ENCODE measurements at places on chromosomes 7 and 10.

DNA sequence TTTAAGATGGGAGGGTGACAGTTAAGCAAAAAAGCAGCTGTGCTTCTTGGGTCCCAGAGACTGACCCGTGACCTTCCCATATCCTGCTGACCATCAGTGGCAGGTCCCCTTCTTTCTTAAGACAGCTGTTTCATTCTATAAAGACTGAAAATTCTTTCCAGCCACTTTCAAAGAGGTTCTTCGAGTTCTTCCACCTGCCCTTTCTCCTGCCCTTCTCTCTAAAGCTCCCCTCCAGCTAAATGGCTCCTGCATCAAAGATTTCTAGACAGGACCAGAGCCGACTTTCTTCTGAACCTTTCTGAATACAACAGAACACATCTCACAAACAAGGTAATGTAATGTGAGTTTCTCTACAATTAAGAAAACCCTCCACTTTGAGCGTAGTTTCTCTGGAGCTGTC is 180.8 kb downstream of the SFMBT2 start:
- DNase-seq, result no peak

DNA sequence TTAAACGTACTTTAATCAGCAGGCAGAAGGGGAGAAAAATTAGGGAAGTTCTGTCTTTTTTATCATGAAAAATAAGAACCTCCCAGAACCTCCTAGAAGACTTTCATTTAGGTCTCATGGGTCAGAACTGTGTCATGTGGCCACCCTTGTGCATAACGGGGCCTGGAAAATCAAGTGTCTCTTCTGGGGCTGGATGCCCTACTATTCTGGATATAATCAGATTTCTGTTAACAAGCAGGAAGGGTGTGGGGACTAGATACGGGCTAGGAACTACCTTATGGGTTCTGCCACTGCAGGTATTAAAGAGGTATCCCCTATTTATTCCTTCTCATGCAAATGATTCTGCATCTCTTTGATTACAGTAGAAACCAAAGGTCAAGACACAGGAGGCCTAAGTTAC is 14.1 kb downstream of the LANCL2 start:
- DNase-seq, result no peak

DNA sequence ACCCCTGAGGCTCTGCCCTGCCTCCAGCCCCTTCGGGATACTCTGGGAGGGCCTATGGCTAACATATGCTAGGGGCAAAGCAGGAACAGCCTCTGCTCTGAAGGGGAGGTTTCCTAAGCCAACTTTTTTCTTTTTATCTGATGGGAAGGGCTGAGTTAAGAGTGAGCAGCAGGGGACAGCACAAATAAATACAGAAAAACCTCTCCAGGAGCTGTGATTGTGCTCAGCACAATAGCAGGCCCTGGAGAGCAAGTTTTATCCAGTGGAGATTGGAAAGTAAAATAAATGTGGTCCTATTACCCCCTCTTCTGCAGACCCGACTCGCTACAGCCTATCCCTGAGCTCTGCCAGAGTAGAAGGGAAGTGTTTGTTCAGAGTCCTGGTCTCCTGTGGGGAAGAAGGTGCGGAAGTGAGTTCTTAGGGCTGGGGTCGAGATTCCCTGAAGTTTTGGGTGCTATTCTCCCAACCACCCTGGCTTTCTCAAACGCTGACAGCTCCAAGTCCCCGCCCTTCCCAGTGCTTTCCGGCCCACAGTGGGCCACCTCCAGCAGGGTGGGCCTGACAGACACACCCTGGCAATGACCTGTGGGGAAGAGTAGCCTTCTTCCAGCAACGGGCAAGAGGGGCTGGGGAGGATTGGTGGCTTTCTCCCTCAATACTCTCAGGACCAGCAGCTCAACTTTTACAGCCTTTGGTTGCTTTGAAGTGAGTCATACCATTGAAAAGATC is 23.0 kb upstream of the AFAP1L2 start:
- no peak for DNase-seq

DNA sequence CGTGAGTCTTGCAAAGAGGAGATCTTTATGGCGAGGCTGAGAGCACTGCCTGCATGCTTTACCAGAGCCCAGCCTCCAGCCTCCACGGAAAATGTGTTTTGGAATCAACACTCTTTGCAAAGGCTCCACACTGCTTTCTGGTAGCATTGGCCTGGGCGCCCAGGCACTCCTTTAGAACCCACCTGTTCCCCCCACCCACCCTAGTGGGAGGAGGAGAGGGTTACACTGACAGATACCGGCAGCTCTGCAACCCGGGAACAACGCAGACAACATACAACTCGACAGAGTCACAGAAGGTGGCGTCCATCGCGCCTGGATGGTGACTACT is 5.5 kb upstream of the MNX1 start:
- DNase-seq, result no peak

GRCh38 chr7:128010391-128011127 is 20.7 kb downstream of the LRRC4 start:
- DNase-seq, result peak; percentile 22

- DNase-seq, result no peak
Observed at GRCh38 chr10:3969876-3970666, 185.1 kb upstream of the KLF6 start.

GRCh38 chr7:1854866-1855724 is 185.0 kb downstream of the ELFN1 start:
- no peak for DNase-seq

DNA sequence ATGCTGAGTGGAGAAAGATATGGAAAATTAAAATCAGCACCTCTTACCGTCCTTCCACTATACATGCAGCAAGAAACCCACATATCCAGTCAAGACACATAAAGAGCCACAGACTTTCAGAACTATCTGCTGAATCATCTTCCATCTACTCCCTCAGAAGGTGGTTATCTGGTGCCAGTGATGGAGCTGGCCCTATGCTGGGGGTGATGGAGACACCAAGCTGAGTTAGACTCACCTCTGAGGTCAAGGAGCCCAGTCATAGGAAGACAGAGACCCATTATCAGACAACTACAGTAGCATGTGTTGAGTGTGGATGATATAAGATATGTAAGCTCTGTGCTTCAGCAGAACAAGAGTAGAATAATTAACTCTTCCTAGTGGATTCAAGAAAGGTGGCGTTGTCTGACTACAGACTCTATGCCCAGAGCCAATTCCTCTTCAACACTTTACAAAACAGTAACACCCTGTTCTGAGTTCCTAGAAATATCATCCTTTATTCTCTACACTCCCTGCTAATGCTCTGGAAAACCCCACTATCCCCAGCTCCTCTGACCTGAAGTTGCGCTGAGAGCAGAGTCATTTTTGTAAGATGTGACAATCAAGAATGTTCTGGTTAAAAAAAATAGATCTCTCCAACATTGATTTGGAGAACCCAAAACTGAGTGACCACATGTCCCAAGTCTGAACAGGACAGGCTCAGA is 14.3 kb downstream of the CYP3A5 start:
- no peak for DNase-seq

DNA sequence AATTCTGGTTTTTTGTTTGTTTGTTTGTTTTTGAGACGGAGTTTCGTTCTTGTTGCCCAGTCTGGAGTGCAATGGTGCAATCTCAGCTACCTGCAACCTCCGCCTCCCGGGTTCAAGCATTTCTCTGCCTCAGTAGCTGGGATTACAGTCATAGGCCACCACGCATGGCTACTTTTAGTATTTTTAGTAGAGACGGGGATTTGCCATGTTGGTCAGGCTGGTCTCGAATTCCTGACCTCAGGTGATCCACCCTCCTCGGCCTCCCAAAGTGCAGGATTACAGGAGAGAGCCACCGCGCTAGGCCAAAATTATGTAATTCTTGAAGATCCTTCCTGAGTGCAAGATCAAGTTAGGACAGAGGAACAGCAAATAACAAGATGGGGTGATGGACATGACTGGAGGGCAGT is 719 bp downstream of the ZNF33B start:
- DNase-seq, result no peak
